Aorta (tissue), 5 donors: ENCODE measurements at places on chromosomes 12 and 14.

GRCh38 chr12:100718187-100718586, 76.4 kb upstream of the ANO4 start:
- no peak for DNase-seq

DNA sequence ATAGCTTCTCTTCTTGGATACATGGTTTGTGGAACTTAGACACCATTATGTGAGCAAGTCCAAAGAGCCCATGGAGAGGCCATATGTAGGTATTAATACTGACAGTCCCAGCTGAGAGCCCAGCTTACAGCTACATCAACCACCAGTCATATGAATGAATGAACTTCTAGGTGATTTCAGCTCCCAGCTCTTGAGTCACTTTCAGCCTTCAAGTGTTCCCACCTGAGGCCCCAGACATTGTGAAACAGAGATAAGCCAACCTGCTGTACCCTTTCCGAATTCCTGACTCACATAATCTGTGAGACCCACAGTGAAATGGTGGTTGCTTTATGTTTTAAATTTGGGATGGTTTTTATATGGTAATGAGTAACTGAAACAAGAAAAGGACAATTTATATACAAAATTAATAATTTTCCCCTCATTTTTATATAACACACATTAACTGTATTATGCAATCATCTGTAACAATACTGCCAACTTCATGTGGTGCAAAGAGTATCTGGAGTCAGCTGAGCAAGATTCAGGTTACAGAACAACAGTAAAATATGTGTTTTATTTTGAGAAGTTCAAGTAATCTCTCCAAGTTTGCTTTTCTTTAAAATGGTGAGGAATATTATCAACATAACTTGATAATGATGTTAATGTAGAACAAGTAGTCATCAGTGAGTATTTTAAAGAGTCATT, 27.7 kb upstream of the FBXO33 start:
- DNase-seq, result no peak

DNA sequence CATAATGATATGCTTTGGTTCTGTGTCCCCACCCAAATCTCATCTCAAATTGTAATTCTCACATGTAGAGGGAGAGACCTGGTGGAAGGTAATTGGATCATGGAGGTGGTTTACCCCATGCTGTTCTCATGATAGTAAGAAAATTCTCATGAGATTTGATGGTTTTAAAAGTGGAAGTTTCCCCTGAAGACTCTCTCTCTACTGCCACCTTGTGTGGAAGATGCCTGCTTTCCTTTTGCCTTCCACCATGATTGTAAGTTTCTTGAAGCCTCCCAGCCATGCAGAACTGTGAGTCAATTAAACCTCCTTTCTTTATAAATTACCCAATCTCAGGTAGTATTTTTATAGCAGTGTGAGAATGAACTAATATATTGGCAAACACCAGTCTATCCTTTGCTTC, 260.4 kb upstream of the PPFIA2 start:
- DNase-seq, result no peak

GRCh38 chr14:50670196-50670865, 2.2 kb upstream of the SAV1 start:
- no peak for DNase-seq

GRCh38 chr12:128191380-128191779, 75.6 kb upstream of the TMEM132C start:
- DNase-seq, result no peak

DNA sequence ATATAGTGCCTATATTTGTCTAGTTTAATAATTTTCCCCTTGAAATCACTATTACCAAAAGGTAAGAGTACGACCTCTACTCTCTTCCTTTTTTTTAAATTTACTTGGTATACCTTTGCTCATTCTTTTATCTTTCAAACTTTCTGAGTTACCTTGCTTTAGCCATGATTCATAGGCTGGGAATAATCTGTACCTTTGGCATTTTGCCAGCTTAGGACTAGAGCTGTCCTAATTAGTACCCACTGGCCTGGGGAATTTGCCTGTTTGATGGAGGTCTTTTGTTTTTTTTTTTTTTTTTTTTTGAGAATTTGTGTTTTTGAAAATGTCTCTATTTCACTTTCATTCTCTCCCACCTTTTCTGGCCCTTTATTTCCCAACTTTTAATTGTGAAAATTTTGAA, 8.7 kb upstream of the SLC4A8 start:
- DNase-seq, result no peak

DNA sequence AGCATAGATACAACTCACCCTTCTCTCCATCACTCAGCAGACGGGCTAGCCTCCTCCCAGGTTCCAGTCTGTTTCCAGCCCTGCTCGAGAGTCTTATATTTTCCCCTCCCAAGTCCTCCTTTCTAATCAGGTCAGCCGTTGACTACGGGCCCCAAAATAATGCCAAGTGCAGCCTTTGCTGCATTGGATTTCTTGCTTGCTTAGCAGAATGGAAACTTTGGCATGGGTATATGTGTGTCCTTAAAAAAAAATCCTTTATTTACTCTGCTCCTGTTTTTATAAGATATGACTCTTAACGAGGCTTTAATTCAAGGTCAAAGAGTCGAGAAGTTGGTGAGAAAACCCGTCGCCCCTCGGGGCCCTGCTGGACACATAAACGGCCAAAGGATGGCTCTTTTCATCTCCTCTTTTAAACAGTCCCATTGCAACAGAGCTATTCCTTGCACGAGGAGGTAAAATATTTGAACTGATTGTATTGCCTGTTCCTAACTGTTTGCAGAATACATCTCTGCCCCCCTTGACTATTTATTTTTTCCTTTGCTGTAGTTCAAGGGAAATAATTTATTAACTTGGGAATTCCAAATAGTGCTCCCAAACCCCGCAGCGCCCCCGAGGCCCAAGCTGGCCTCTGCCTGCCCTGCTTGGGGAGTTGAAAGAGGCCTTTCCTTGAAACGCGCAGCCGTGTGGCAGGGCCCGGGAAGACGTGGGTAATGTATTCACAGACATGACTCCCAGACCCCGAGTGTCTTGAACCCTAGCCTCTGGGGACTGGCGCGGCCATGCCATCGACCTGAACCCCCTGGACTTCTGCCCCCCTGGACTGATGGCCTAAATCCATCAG, 156.5 kb upstream of the MYL2 start:
- DNase-seq, result no peak

GRCh38 chr14:55661029-55661428, 81.0 kb downstream of the KTN1 start:
- no peak for DNase-seq

GRCh38 chr14:88551980-88552431, 2.8 kb downstream of the PTPN21 start:
- DNase-seq, result no peak
